ENCODE measurements at places on chromosomes 5 and 9.

GRCh38 chr9:135864447-135865049, 42.8 kb downstream of the CAMSAP1 start:
- peak; percentile 51 for DNase-seq

GRCh38 chr9:123348317-123348992, 7.5 kb upstream of the CRB2 start:
- no peak for DNase-seq

DNA sequence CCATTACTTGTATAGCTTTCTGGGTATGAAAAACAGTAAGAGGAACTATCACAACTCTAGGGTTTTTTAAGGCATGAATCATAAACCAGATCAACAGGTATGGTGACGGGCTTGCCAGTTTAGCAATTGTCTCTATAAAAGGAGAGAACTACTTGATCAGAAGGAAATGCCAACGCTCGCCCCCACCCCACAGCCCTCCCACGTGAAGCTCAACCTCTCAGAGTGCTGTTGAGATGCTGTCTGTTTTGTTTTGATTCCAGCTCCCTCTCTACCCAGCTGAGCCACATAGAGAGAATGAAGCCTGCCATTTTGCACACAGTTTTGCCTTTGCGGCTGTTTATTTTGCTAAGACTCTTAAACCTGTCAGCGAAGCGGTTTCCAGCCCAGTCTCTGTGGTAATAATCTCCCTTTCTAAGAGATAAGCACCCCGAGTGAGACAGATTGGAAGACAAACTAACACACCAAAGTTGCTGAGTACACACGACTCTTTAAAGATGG, 257.9 kb upstream of the ANKRD55 start:
- no peak for DNase-seq

DNA sequence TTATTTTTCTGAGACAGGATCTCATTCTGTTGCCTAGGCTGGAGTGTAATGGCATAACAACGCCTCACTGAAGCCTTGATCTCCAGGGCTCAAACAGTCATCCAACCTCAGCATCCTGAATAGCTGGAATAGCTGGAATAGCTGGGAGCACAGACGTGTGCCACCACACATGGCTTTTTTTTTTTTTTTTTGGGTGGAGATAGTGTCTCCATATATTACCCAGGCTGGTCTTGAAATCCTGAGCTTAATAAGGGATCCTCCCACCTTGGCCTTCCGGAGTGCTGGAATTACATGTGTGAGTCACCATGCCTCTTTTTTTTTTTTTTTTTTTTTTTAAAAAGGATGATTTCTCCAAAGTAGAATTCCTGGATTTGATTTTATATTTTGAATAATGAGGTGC, 60.7 kb downstream of the NSD1 start:
- DNase-seq = no peak

DNA sequence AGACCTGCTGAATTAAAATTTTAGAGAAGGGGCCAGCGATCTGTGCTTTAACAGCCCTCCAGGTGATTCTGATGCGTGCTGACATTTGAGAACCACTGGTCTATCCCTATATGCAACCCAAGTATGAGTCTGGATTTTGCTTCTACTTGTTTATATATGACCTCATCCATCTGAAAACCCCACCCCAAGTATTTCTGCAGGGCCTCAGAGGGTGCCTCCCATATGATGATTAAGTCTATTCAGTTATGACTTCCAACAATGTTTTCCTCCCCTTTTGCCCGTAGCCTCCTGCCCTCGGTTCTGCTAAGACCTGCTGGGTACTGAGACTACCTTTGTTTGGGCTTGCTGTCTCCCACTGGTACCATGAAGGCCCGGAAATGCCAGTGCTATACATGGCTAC, 376.0 kb upstream of the SMARCA2 start:
- no peak for DNase-seq

DNA sequence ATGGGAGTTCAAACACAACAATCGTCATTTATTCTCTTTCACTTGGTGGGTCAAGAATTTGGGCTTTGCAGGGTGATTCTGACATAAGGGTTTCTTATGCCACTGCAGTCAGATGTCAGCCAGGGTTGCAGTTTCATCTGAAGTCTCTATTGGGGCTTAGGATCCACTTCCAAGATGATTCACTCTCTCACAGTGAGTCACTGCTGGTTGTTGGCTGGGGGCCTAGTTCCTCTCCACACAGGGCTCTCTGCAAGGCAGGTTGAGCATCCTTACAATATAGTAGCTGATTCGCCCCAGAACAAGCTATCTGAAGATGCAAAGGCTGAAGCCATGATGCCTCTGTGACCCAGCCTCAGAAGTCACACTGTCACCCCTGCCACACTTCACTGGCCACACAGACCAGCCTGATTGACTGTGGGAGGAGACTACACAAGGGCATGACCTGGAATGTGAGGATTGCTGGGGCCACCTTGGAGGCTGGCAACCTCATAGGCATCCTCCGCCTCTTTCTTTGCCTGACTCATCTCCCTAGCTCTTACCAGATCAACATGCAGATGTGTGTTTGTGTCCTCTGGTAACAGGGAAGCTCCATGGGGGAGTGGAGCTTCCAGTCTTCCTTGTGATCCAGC, 4.5 kb upstream of the CARD19 start:
- DNase-seq = peak; percentile 58

GRCh38 chr9:14373706-14374105, 59.8 kb upstream of the NFIB start:
- no peak for DNase-seq

- DNase-seq = no peak
Observed at GRCh38 chr9:106291786-106292185, 571.2 kb upstream of the ZNF462 start.

DNA sequence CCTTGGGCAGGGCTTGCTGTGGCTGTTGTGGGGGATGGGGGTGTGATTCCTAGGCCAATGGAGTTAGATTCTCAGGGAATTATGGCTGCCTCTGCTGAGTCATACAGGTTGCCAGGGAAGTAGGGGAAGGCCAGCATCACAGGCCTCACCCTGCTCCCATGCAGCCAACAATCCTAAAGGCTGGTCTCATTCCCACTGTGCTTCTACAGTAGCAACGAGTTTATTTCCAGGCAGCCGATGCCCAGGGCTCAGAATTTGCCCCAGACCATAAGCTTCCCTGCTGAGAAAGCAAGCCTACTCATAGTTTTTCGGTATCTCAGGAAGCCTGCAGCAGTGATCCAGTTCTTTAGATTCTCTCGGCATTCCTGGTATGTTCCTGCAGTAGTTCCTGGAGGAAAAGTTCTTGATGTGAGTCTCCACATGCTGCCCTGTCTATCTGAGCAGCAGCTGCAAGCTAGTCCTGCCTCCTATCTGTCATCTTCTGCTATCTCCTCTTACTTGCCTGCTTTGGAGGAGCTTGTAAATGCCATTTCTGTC, 59.3 kb upstream of the SELENOP start:
- no peak for DNase-seq

DNA sequence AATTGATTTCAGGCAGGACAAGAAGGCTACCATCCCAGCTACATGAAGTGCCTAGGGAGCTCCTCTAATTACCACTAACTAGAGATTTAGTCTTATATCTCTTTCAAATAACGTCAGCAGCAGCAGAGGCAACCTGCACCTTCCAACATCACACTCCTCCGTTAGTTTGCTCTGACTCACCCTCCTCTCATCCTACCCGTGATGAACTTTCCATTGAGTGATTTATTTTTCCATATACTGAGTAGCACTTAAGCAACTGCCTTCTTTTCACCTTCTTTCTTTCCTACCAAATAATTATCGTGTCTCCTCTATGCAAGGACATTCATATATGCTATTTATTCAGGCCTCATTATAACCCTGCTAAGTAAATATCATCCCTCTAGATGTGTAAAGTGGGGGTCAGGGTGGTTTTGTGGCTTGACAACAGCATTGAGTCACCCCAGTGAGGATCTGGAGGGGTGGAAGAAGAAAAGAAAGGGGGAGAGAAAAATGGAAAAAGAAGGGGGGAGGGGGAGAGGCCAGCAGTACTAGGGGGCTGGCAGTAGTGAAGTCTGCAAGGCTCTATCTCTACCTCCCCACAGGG, 64.6 kb upstream of the CAST start:
- no peak for DNase-seq

GRCh38 chr9:7542126-7542525, 257.5 kb downstream of the DMAC1 start:
- no peak for DNase-seq

- no peak for DNase-seq
Observed at GRCh38 chr5:34509392-34509791, 146.7 kb upstream of the RAI14 start.

DNA sequence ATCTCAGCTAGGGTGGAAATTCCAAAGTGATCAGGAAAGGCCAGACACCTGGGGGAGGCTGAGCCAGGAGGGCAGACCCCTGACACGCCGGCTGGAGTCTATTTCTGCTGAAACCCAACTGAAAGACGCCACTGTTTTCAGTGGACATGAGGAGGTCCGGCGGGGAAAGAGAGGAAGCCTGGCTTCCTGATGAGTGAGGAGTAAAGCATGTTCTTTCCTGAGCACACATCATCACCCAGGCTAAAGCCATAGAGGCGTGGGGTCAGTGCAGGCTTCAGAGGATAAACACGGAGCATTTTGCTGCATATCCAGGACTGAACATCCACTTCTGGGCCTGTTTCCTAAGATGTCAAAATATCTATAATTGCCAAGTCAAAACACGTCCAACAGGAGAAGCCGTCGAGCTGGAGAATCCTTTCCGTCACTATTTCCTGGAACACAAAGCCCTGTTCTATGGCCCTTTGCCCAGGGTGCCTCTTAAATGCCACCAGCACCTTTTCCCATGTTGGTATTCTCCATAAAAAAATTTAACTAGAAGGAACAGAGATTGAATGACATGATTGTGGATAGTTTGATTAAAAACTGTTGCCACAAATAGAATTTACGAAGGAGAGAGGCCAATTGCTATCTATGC, 597.9 kb upstream of the ADAMTS16 start:
- DNase-seq = no peak

DNA sequence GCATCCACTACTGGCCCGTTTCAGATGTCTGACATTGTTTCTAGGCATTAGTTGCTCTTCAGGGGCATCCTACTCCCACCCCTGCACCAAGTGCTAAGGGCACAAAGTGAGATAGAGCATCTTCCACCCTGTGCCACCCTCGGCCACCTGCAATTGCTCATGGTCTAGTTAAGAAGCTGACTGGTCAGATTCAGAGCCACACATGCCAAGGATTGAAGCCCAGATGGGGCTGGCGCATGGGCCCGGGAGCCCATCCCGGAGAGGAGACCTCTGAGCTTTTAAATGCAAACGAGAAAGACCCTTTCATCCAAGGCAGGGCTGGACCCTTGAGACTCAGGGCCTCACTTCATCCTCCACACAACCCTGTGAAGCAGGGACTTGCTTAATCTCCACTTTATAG, 28.5 kb downstream of the HRH2 start:
- DNase-seq = no peak

GRCh38 chr5:84605241-84605640, 220.6 kb upstream of the EDIL3 start:
- DNase-seq = no peak

DNA sequence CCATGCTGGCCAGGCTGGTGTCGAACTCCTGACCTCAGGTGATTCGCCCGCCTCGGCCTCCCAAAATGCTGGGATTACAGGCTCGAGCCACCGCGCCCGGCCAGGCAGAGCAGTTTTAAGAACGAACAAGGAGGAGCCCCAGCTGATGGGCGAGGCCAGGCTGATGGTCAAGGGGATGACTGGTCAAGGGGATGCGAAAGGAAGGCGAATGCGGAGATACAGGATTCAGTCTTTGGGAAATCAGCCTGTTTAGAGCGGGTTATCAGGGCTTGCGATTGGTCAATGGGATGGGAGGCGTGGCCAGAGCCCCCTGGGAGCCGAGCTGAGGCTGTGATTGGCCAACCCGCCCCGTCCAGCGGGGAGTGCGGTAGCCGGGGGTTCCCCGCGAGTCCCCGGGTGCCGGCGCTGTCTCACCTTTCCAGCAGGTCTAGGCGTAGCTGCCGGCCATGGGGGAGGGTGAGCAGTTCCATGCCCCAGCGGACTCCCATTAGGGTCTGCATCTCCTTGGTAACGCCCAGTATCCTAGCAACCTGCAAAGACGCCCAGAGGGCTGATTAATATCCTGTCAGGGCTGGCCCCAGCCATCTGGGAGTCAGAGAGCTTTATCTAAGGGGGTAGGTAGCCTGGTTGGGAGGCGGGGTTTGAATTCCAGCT, 7.5 kb upstream of the TOR2A start:
- no peak for DNase-seq

DNA sequence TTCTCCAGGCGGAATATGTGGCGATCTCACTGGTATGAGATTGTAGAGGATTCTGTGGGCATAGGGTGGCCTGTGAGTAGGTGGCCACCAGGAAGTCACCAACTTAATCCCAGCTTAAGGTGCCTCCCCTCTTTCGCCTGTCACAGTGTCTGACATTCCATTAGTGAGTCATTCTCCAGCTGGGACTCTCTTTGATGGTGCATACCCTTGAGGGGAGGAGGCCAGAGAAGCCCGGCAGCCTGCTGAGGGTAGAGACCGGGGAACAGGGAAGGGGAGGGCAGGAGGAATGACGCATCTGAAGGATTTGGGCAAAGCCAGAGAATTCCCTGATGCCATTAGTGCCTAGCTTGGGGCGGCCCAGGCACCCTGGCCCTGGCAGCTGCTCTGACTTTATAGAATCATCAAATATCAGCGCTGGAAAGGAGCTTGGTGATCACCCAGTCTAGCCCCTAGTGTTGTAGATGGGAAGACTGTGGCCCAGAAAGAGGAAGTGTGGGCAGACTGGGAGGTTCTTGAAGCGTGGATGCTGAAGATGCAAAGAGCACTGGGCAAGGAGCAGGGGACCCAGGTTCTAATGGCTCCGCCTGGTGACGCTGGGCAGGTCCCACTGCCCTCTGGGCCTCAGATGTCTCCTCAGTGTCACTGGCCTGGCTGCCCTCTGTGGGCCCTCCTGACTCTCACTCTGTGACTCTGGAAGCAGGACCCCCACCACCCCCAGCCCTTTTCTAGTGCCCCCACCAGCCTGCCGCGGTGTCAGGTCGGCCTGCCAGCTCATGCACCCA, 41.4 kb downstream of the DAB2IP start:
- DNase-seq = no peak

DNA sequence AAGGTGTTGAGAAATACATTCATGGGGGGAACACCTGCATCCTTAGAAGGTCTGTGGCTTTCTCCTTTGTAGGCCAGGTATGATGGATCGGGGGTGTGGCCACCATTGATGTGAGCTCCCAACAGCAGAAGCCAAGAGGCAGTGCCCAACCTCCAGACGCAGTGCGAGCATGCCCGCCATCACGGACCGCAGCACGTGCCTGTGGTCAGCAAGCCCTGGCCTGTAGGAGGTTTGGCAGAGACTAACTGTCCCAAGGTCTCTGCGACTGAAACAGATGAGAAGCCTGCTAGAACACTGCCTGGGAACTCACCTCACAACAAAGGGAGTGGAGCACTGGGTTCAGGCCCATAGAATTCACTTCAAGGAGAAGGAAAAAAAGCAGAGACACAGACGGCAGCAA, 31.9 kb upstream of the ZNF354A start:
- no peak for DNase-seq

GRCh38 chr5:112549605-112550166, 130.6 kb upstream of the EPB41L4A start:
- DNase-seq = no peak

DNA sequence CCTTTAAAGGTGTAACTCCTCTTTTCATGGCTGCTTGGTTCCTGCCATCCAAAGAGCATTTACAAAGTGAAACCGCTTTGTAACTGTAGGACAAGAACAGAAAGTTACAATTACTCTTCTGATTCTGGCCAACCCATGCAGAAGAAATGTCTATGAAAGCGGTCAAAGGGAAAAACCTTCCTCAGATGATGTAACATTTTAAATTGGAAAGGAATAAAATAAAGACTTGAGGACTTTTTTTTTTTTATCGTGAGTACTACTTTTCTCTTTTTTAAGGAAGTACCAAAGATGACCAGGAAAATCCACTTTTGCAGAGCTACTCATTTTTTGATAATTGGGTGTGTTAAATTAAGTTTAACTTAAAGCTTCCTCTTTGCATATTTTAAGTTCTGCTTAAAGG, 13.0 kb upstream of the C9orf72 start:
- DNase-seq = no peak
